ENCODE measurements at places on chromosomes 2 and 18.

DNA sequence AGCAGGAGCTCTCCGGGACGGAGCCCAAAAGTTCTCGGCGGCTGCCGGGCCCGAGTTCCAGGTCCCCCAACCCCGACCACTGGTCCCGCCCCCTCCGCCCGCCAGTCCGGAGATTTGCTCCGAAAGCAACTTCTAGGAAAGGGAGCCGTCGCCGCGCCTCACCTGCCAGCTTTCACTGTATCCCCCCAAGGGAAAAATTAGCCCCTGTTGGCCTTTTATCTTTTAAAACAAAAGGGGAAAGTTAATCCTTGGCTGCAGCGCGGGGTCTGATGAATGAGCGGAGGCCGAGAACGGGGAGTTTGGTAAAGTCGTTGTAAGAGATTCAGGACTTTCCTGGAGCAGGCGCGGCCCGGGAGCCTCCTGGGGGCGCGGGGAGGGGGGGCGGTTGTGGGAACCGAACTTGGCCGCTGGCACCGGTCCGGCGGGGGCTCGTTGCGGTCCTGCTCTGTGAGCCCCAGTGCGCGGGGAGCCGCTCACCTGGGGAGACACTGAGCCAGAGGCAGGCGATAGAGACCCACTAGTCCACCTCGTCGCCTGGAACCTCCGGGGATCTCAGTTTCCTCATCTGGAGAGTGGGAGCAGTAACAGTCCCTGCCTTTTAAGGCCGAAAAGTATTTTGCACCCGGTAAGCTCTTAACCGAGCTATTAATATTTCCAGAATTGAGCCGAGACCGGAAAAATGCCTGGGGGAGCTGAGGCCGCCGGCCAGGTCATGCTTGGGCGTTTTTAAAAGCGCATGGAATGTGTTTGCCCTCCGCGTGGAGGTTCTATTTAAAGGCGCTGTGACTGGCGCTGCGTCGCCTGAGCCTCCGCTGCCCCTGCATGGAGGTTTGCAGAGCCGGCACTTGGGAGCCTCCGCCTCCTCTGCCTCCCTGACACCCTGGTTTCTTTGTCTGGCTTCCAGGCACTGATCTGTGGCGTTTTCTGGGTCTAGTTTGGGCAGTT lies 1.1 kb downstream of the EFHD1 start:
- no peak for DNase-seq

DNA sequence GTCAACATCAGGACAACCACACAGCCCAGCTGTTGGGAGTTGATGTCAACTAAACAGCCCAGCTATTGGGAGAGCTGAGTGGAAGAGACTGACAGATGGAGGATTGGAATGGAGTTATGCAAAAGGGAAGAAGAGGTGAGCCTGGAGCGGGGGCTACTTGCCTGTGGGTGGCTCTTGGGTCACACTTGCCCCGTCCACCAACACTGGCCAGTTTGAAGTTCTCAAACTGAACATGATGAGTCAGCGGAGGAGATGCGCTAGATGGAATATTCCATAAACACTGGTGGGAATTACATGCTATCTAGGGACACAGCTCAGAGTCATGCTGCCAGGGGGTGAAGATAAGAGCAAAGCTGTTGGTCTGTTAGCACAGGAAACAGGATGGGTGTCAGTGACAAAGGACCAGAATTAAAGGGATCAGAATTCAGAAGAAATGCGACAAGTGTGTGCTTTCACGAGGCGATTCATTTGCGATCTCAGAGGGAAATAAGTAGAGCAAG lies 33.2 kb upstream of the AGAP1 start:
- no peak for DNase-seq

DNA sequence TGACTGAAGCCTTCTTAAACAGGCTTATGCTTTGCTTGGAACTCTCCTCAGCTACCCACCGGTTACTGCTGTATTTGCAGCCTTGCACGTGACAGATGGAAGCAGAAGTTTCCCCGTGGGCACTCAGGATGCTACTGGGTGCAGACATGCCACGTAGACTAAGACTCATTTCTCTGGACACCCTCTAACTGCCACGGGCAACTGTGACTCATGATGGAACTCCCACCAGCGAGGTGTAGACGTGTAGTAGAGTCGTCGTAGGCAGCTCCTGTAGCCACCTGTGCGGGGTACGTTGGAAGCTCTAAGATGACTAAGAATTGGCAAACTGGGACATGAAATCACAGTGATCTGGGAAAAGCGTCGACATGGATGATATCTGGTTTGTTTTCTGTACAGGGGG lies 27.5 kb downstream of the TSHZ1 start:
- no peak for DNase-seq

DNA sequence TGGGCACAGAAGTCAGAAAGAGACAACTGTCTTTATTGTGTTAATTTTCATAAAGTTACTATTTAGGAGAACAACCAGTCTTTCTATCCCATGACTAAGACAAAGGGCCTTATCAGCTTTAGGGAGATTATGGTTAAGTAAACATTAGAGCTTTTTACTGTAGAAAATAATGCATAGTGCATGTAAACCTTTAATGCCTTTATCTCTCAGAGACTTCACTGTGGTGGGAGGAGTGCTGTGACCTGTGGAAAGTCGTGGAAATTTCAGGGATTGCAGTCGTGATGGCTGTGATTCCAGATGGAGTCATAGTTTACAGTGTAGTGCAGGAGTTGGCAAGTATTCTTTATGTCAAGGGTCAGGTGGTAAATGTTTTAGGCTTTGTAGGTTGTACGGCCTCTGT lies 15.8 kb downstream of the ZNF236 start:
- DNase-seq: no peak

- DNase-seq: no peak
These were observed 93.6 kb downstream of the FTCDNL1 start for GRCh38 chr2:199757233-199757870.

GRCh38 chr2:45778720-45779171 lies 127.3 kb downstream of the PRKCE start:
- no peak for DNase-seq

GRCh38 chr2:160247296-160248035 lies 47.4 kb upstream of the ITGB6 start:
- DNase-seq: no peak

DNA sequence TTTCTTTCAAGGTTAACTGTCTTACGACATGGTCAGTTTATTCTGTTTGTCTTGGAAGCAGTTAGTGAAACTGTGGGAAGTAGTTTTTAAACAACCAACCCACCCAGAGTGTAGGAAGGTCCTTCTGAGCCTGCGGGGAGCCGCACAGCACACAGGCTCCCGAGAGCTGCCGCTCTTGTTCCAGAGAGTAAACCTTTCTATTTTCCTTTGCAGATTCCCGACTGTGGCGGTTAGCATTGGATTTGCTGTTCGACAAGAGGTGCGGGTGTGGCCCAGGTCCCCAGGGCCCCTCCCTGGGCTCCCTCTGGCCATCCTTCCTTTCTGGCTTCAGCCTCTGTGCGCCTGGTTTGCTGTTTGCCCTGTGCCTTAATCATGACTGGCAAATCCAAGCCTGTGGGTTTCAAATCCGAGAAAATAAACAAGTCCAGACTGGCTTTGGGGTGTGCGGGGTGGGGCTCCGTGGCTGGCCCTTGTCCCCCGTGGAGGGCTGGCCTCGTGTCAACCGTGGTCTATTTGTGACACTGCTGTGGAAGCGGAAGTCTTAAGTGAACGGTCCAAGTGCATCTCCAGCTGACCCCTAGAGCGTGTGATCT lies 30.7 kb downstream of the IMPA2 start:
- no peak for DNase-seq

DNA sequence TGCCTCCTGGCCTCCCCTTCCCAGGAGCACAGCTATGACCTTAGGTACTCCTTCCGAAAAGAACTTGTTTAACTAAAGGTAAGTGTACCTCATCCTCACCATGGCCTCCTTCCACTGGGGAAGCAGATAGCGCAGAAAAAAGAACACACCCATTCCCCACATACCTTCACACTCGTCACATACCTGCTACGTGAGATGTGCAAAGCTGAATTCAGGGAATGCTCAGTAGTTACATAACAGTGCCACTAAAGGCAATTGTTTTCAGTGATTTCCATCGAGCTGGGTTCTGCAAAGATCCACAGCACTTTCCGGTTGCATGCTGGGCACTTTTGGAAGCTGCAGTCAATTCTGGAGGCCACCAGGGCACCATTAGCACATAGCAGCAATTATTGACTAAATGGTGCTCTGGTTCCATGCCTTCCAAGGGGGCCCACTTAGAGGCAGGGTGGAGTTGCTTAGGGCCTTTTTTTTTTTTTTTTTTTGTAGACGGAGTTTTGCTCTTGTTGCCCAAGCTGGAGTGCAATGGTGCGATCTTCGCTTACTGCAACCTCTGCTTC lies 41.0 kb downstream of the PAX8 start:
- no peak for DNase-seq

DNA sequence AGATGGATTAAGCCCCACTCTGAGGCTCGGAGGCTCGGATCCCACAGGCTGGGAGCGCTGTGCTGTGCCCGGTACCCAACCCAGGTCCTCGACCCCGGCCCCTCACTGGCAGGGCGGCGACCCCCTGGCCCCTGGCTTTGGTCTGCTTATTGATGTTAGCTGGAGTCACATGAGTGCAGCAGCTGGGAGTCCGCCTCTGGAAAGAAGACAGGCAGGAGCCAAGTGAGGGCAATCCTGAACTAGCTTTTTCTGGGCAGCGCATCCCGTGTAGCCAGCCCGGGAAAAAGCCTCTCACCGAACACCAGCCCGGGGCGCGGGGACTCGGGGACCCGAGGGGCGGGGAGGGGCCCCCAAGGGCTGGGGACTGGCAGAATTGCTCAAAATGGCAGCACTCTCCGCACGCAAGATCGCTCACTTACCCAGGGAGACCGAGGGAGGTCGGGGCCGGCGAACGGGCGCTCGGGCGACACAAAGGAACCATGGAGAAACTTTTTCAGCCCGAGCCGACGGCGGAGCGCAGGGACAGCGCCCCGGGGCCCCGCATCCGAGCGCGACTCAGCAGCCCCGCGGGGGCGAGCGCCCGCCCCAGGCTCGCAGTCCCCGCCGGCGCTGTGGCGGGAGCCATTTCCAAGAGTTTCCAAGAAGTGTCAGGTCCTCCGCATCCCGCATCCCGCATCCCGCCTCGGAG lies 567 bp downstream of the TMEM200C start:
- DNase-seq: no peak

GRCh38 chr2:109176928-109177327 lies 47.9 kb downstream of the SH3RF3 start:
- DNase-seq: no peak

DNA sequence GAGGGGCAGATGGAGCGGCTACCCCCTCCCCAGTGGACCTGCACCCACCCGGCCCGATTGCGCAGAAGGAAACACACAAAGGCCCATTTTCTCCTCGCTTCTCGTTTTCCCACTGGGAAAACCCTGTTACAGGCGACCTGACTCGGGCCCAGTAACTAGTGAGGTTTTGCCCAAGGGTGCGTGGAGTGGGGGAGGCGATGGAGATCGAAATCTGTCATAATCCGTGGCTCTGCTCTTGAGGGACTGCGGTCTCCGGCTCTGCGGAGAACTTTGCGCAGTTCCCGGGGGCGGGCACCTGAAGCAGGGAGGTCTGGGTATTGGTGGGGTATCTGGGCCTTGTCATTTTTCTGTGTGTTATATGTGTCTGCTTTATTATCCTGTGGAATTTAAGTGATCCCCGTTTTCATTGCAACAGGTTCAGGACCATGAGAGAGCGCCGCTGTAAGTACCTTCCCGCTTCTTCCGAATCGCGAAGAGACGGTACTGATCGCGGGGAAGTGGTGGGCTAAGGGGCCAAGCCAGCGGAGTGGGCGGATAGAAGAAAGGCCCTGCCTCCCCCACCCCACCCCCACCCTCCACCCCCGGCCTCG lies 4.0 kb upstream of the HOXD4 start:
- DNase-seq: no peak

DNA sequence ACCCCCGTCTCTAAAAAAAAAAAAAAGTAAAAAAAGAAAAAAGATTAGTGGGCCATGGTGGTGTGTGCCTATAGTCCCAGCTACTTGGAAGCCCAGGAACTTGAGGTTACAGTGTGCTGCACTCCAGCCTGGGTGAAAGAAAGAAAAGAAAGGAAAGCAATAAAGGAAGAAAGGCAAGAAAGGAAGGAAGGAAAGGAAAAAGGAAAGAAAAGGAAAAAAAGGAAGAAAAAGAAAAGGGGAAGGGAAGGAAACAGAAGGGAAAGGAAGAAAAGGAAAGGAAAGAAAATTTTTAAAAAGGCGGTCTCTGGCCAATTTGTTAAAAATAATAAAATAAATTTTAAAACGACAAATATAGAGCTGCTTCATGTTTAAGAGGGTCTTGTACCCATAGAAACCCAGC lies 74.4 kb upstream of the RNU4ATAC start:
- DNase-seq: no peak

- DNase-seq: no peak
These were observed 710 bp upstream of the TMSB10 start for GRCh38 chr2:84904717-84905174.

DNA sequence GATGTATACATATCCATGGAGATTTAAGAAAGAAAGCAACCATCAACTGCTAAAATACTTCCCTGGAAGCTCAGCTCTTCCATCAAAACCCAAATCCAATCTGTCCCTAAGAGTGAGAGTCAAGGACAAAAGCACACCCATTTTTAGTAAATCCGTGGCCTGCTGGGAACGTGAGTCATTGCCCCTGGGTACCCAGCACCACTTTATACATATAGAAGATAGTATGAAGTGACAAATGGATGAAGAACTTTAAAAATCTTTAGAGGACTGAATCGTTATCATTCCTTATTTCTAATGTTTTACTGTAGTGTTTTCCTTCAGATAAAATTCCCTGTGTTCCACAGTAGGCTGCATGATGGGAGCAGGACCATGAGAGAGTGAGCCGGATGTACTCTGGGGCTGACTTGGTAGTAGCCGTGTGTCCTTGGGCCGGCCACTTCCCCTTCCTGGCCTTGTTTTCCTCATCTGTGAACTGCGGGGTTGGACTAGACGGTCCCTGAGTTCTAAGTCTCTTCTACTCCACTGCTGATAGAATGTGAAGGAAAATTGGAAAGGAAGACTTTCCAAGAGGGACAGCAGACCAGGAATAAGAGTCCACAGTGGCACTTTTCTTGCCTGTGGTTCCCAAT lies 28.5 kb upstream of the CEP68 start:
- DNase-seq: no peak

DNA sequence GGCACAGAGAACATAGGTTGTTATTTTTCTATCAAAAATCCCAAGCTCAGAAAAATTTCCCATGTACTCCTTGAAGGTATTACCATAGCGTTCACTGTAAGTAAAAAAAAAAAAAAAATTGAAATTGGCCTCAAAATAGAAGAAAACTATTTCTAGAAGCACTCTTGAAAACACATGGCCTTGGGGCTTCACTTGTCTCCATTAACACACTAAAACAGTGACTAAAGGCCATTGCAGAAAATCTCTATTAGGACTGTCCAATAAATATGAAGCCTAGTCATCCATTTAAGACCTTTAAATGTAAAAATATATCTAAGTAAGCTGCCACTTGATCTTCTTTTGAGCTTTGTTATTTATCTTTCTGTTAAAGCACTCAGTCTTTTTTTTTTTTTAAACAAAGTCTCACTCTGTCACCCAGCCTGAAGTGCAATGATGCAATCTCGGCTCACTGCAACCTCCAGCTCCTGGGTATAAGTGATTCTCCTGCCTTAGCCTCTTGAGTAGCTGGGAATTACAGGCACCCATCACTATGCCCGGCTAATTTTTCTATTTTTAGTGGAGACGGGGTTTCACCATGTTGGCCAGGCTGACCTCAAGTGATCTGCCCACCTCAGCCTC lies 35.8 kb downstream of the CCDC68 start:
- no peak for DNase-seq

DNA sequence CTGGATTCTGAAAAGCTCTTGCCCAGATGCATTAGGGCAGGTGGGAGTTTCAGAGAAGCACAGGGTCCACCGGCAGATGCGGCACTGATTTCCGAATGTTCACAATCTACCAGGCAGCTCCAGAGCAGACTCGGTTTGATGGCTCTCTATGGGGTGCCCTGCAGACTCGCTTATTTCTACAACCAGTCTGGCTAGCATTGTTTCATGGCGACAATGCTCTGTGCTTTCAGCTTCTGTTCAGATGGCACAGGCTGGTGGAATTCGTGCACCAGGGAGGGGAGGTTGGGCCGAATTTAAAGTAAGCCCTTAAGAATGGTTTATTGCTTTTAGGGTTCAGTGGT lies 9.9 kb downstream of the MYT1L start:
- DNase-seq: no peak

All from KG1 (cell line).